Stimulated activated CD8-positive, alpha-beta memory T cell treated with anti-CD3 and anti-CD28 coated beads, Interleukin-15, amount 100 ng/mL, for 48 hours (primary cell): ENCODE measurements at places on chromosomes 2 and 18.

- no peak for DNase-seq
Measured at GRCh38 chr2:165149439-165149838, 54.4 kb downstream of the SCN3A start.

GRCh38 chr2:157440404-157441071 lies 3.4 kb downstream of the CYTIP start:
- no peak for DNase-seq

DNA sequence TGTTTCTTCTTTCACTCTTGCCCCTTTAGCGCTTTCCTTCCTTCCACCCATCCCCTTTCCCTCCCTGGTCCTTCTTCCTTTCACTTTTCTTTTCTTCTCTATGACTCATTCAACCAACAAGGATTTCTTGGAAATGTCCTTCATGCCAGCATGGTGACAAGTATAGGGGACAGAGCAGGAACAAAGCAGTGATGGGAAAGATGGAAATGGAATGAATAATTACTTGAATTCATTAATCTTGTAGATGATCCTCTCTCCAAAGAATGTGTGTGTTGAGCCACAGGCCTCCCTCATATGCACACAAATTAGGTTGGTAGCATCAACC lies 1.5 kb downstream of the VAMP5 start:
- no peak for DNase-seq

GRCh38 chr2:143513081-143513480 lies 383.9 kb downstream of the ARHGAP15 start:
- DNase-seq: no peak

DNA sequence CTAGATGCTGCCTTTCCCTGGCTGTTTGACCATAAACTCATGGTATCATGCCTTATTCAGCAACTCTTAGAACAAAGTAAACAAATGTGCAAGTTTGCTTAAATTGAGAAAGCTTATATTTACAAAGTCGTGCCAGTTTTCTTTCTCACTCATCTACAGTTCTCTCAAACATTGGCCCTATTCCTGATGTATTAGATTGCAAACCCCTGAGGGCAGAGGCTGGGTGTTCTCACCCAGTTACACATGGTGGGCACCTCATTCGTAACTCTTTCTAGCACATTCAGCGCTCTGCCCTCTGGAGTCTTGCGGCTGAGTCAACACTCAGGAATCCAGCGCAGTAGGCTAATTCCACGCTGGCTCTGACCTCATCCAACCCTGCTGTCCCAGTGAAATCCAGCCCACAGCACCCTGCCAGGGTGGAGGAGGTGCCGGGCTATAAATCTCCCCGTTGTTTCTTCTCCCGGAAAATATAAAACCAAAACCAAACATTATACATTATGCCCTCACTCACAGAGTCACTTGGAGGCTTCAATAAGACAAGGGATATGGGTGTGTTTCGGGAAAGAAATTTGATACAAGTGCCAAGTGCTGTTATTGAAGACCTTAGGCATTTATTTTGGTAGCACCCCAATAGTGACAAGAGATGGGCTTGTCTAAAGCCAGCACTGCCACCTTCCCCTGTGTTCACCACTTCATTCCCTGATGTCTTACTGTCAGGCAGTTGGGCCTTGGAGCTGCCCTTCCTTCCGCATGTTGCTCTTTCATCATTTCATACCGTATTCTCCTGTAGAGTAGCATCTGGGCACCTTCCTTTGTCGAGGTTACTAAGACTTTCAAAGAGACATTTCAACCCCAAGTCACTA lies 287.4 kb downstream of the PRKCE start:
- no peak for DNase-seq

DNA sequence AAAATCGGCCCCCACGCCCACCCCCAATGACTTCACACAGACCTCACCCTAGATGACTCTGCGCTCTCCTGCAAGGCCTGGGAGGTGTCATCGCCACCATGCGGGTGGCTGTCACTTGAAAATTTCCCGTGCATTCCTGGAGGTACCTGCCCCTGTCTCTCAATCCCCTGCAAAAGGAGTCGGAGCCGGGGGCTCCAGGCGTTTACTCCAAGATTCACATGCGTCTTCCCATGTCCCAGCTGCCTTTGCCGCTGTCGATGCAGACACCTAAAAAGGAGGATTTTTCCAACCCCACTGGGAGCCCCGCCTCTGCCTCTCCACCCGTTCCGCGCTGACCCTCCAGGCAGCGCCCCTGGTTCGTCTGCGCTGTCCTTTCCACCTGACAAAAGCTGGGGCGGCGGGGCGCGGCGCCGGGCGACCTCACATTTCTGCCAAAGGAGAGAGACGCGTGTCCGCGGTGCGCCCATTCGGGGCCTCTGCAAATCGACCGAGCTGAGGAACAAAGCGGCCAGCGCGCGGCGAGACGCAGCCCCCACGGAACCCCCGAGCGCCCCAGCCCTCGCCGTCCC lies 667 bp downstream of the REEP1 start:
- DNase-seq: no peak

DNA sequence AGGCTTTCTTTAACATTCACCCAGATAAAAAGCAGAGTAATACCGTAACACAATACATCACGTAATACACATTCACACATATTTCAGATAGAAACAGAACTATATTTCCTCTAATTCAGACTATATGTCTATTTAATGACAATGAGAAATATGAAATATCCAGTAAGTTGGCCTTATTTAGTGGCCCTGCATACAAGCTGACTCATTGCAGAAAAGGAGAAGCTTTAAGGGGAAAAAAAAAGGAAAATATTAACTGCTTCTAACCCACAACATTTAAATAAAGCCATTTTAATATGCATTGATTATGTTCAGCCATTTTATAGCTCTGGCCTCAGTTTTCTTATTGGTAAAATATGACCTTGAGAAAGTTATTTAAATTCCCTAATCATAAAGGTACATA lies 94.8 kb downstream of the PPP1R1C start:
- no peak for DNase-seq

DNA sequence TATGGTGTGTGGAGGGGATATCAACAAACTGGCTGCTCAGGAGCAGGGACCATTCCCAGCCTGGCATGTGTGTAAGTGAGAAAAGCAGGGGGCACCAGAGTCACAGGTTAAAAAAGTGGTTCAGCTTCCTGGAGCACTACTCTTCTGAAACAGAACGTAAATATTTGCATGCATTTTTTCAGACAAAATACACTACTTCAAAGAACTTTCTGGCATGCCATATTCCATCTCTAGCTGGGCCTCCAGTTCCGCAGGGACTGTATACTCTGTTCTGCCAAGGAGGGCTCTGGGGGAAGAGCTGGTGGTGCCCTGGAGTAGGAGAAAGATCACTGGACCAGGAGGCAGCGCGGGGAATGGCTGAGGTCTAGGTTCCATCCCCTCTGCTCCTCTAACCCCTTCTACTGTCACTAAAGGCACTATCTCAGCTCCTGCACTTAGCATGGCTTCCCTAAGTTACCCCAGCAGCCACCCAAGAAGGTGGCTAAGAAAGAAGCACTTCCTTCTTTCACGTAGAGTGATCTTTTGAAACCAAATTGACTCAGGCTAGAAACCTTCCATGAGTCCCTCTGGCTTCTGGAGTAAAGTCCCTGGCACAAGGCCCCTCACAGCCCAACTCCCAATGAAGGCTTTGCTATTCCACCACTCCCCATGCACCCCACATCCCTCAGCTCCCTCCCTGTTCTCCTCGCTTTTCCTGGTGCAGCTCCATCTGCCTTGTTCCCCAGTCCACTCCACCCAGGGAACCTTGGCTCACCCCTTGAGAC lies 57.6 kb upstream of the CABLES1 start:
- no peak for DNase-seq

GRCh38 chr18:49486134-49486533 lies 900 bp downstream of the C18orf32 start:
- no peak for DNase-seq

DNA sequence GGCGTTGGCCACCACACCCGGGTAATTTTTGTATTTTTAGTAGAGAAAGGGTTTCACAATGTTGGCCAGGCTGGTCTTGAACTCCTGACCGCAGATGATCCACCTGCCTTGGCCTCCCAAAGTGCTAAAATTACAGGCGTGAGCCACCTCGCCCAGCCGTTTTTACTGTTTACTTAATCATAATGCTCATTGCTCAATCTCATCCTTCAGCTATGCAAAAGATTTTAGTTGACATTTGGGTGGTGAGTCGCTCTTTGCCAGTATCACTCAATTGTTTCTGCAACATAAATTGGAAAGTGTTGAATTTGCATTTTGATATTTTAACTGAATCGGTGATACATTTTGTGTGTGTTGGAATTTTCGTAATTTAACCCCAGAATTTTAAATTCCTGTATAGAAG lies 7.8 kb upstream of the ZNF532 start:
- no peak for DNase-seq

GRCh38 chr2:125280265-125280664 lies 1255.2 kb downstream of the CNTNAP5 start:
- DNase-seq: no peak

DNA sequence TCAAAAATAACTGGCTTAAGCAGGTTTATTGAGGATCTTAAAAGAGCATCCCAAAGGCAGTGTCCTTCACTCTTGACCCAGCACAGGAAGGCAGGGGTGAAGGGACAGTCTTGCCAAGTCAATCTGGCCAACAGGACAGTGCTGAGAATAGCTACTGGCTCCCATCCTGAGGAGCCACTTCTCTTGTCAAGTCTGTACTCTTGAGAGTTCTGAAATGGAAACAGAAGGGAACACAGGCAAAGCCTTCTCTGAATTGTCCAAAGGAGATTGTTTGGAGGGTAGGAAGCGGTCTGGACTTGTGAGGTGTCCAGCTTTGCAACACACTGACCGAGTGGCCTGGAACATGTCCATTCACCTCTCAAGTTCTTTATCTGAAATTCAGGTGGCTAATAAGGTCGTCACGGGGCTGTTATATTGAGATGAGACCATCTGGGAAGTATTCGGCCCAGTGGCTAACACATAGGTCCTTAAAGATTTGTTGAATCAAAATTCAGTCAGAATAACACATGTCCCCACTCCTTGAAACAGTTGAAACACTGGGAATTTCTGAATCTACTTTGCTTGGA lies 99.5 kb upstream of the FHL2 start:
- DNase-seq: no peak

GRCh38 chr2:217922101-217923006 lies 80.4 kb downstream of the TNS1 start:
- DNase-seq: no peak

DNA sequence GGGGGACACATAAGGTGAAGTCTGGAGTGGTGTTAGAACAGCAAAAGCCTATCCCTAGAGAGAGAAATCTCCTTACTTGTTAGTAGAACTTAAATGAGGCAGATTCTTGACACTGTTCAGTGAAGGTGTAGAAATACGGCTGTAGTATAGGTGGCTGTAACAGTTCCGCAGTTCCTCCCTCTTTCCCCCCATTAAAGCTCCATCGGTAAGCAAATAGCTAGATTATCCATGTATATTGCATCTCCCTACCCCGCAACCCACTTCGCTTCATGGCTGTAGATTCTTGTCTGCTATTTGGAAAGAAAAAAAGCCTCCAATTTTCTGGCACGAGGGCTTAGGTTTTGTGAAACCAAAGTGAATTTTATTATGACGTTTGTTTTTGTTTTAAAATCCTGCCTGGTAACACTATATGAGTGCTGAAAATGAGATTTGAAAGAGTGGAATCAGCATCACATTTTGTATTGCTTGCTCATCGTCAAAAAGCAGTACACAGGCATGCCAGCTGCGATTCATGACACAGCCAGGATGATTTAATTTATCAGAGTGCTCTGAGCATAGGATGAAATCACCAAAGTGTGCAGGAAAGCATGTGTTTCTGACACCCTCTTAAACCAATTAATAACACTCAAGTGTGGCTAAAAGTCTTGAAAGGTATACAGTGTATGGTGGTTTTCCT lies 1.4 kb downstream of the FAM171B start:
- no peak for DNase-seq

- DNase-seq: no peak
Measured at GRCh38 chr18:58091099-58091611, 47.1 kb downstream of the NEDD4L start.

GRCh38 chr2:237570776-237571335 lies 4.5 kb downstream of the PRLH start:
- no peak for DNase-seq

- no peak for DNase-seq
Measured at GRCh38 chr2:54559593-54560145, 103.5 kb downstream of the SPTBN1 start.

GRCh38 chr2:188974164-188974563 lies at the start of gene COL3A1:
Gene COL3A1 (plus strand): TSS chr2:188974373. CDS start chr2:188974490, 117 bp downstream.
- no peak for DNase-seq

GRCh38 chr18:9025091-9025838 lies 77.2 kb upstream of the NDUFV2 start:
- no peak for DNase-seq

DNA sequence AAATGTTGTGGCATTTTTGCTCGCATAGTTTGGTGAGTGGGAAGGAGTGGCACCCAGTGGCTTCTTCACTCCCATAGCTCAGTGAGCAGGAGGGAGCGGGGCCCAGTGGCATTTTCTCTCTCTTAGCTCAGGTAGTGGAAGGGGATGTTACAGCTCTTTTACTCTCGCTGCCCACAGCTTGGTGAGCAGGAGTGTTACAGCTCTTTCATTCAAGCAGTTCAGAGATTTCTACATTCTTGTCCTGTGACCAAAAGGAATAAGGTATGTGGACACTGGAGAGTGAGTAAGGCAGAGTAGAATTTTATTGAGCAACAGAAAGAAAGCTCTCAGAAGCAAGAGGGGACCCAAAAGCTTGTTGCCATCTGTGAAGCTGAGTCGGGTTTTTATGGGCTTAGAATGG lies 192.4 kb downstream of the SPAG16 start:
- no peak for DNase-seq

DNA sequence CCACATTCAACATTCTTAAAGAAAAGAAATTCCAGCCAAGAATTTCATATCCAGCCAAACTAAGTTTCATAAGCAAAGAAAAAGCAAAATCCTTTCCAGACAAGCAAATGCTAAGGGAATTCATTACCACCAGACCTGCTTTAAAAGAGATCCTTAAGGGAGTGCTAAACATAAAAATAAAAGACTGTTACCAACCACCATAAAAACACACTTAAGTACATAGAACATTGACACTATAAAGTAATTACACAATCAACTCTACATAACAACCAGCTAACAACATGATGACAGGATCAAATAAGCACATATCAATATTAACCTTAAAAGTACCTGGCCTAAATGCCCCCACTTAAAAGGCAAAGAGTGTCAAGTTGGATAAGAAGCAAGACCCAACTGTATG lies 153.5 kb downstream of the FTCDNL1 start:
- DNase-seq: no peak

GRCh38 chr18:47936952-47937351 lies 6.5 kb upstream of the SMAD2 start:
- DNase-seq: no peak

- no peak for DNase-seq
Measured at GRCh38 chr2:67159929-67160328, 237.2 kb upstream of the ETAA1 start.

DNA sequence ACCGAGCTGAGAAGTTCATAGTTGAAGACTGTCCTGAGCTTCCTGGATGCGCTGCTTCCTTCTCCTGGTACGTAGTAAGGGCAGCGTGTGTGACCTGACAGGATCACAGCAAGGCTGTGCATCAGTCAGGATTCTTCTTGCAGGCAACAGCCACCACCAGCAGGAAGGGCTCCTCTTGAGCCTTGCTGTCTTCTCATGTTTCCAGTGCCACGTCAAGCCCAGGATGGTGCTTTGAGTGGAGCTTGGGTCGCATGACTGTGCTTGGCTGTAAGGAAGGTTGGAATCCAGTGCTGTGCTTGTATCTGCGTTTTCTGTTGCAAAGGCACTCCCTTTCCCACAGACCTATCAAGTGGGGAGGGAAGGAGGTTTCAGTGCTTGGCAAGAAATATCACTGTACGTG lies 194.3 kb downstream of the LDLRAD4 start:
- DNase-seq: no peak

GRCh38 chr2:24163601-24164000 lies 11.3 kb upstream of the FAM228A start:
- DNase-seq: no peak
